Endothelial cell of umbilical vein (primary cell): ENCODE measurements at places on chromosomes 12 and 14. TPM values are rescaled to one million over a fixed set of nuclear protein-coding genes. Genes with fewer than 3 reads are reported as not detected.
A peak's percentile ranks its signal among the peaks of the same experiment; 100 is the strongest.

The TRPV4 gene
- 22.3 and 24.5 TPM in 2 replicates for polyA plus RNA-seq

The PRIMA1 gene
- polyA plus RNA-seq: not detected in 2 replicates

- DNase-seq: peak; percentile 6
Measured at GRCh38 chr12:12741660-12742059, 24.5 kb downstream of the CDKN1B start.

- no peak for DNase-seq
Measured at GRCh38 chr14:104633276-104634137, 28.9 kb upstream of the TMEM179 start.

The FAM181A gene
- polyA plus RNA-seq: not detected in 2 replicates

The GNB3 gene
- polyA plus RNA-seq: 12.0 and 12.6 TPM in 2 replicates

GRCh38 chr12:94704452-94705306 is 54.3 kb upstream of the TMCC3 start:
- peak; percentile 96 for DNase-seq

DNA sequence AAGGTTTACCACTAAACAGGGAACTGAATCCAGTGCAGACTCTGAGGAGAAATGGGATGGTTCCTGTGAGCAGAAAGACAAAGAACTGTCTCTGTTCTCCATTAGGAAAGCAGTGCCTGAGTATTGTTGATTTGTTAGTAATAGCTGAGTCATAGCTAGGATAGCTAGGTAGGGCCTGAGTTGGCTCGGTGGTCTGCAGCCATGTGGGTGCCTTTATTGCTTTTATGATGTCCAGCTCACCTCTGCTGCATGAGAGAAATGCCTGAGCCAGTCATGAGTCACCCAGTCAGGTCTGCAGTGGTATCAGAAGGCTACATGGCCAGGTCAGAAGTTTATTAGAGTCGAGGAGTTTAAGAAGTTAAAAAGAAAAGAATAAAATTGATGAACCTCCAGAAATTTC is 24.2 kb downstream of the TRHDE start:
- DNase-seq: no peak

DNA sequence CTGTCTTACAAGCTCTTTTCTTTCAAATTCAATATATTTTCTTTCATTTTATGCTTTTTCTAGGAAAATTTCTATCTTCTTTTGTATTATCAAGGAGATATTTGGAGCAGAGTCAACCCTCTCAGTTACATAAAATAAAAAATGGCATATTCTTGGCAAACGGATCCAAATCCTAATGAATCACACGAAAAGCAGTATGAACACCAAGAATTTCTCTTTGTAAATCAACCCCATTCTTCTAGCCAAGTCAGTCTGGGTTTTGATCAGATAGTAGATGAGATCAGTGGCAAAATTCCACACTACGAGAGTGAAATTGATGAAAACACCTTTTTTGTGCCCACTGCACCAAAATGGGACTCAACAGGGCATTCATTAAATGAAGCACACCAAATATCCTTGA is 20.6 kb downstream of the PIK3C2G start:
- DNase-seq: no peak

GRCh38 chr12:2403221-2403976 is 350.6 kb downstream of the CACNA1C start:
- DNase-seq: no peak

- peak; percentile 97 for DNase-seq
Measured at GRCh38 chr14:55026793-55027561, at the start of the genes SOCS4 and WDHD1. Gene SOCS4, plus strand, starts transcription at chr14:55027236. Its CDS starts 15,806 bp downstream, at chr14:55043042. Gene WDHD1, minus strand, starts transcription at chr14:55027099. Its CDS starts 312 bp downstream, at chr14:55026787.

The INHBC gene
- 0.08 TPM in 1 of 2 replicates, not detected in the other for polyA plus RNA-seq

The DBX2 gene
- not detected in 2 replicates for polyA plus RNA-seq

- no peak for DNase-seq
Measured at GRCh38 chr12:83759906-83760305, 1073.2 kb downstream of the TMTC2 start.

DNA sequence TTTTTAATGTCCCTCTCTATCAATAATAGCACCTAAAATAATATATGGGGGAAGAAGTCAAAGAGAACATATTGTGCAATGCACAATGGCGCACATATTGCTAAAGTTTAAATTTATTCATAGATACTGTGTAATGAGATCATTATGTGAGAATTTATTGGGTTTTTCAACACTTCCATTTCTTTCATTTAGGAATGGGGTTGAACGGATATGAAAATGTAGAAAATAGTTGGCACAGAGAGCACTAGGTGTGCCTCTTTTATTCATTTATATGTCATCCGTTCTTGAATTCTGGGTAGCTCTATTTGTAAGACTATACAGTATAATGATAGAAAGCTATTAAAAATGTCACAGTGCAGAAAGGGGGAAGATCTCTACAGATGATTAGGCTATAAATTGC is 63.9 kb downstream of the ATG14 start:
- no peak for DNase-seq

DNA sequence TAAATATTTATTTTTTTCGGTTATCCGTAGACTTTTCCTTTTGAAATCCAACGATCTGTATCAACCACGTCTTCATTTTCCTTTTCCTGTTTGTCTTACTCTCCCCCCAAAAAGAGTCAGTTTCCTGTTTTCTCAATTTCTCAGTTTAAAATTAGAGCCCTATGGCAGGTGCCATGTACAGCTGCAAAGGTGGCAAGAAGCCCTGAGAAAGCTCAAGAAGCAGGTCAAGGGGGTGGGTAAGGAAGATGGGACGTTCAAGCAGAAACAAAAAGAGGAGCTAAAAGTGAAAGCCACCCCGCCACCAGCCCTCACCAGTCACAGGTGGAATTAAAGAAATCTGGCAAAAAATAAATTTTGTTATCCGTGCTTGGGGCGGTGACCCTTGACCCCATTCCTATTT is 26.7 kb downstream of the SLC35E3 start:
- peak; percentile 53 for DNase-seq

DNA sequence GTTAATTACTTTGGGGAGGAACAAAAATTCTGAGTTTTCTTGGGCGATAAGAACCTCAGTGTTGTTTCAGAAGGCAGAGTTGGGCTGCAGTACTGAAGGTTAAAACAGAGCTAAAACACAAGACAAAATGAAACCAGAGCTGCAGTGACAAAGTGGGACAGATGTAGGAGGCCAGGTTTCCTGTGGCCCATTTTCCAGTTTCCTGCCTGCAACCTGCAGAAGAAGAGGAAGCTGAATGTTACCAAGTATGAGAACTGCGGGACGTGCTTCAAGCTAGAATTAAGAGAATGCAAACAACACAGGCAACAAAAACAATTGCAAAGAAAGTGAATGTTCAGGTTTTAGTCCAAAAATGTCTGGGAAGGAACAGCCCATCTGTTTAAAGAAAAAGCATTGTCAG is 17.8 kb downstream of the ELK3 start:
- DNase-seq: peak; percentile 85

The ZNF26 gene
- polyA plus RNA-seq: 5.9 and 7.1 TPM in 2 replicates

- no peak for DNase-seq
Measured at GRCh38 chr12:6494258-6494743, 399 bp downstream of the NCAPD2 start.

GRCh38 chr14:94005324-94006073 is 8.4 kb downstream of the CCDC197 start:
- DNase-seq: no peak
